ENCODE measurements at places on chromosomes 5 and 9. TPM values are rescaled to one million over a fixed set of nuclear protein-coding genes. Genes with fewer than 3 reads are reported as not detected.

MEF2C gene
- total RNA-seq: 102 TPM

IL4 gene
- not detected for total RNA-seq

IFNK gene
- not detected for total RNA-seq

LHX3 gene
- total RNA-seq: 18.5 TPM

TRPM3 gene
- 207 TPM for total RNA-seq

SLC34A1 gene
- not detected for total RNA-seq

DMRT3 gene
- total RNA-seq: 0.22 TPM

MSX2 gene
- total RNA-seq: 0.82 TPM

IGFBPL1 gene
- 11.7 TPM for total RNA-seq

SPATA31A3 gene
- not detected for total RNA-seq

RANBP6 gene
- total RNA-seq: 60.9 TPM

SLC34A3 gene
- total RNA-seq: not detected

ARHGEF37 gene
- 19.0 TPM for total RNA-seq

SPINK13 gene
- not detected for total RNA-seq

CCDC127 gene
- total RNA-seq: 8.2 TPM

PAIP1 gene
- total RNA-seq: 131 TPM

CD14 gene
- total RNA-seq: 22.0 TPM

KIAA1958 gene
- 36.6 TPM for total RNA-seq

HSDL2 gene
- total RNA-seq: 44.4 TPM

AP3S1 gene
- total RNA-seq: 64.7 TPM

BNIP1 gene
- 15.6 TPM for total RNA-seq

UBAP1 gene
- total RNA-seq: 38.5 TPM

TMEM232 gene
- 11.8 TPM for total RNA-seq

RANBP17 gene
- 62.1 TPM for total RNA-seq

SLC31A2 gene
- total RNA-seq: 9.6 TPM

DND1 gene
- total RNA-seq: 0.60 TPM

ACOT12 gene
- total RNA-seq: not detected

KCTD16 gene
- 8.7 TPM for total RNA-seq

PRDM9 gene
- not detected for total RNA-seq

ASS1 gene
- 52.0 TPM for total RNA-seq

MOB3B gene
- 19.6 TPM for total RNA-seq

ADAMTS2 gene
- total RNA-seq: 68.9 TPM

OLFM1 gene
- total RNA-seq: 48.8 TPM

SLCO4C1 gene
- 0.77 TPM for total RNA-seq

ESM1 gene
- total RNA-seq: 3.6 TPM

NUTM2G gene
- total RNA-seq: not detected

DMGDH gene
- 3.5 TPM for total RNA-seq

SHROOM1 gene
- 5.2 TPM for total RNA-seq

CDH10 gene
- 7.0 TPM for total RNA-seq

PCDHB2 gene
- total RNA-seq: 8.3 TPM

NCS1 gene
- total RNA-seq: 29.7 TPM

TRIP13 gene
- 3.1 TPM for total RNA-seq

FRMD3 gene
- total RNA-seq: 32.1 TPM

OTP gene
- total RNA-seq: not detected

CD72 gene
- 2.5 TPM for total RNA-seq

RC3H2 gene
- 77.6 TPM for total RNA-seq

PCDHGB1 gene
- total RNA-seq: 10.9 TPM

TRIM7 gene
- 1.1 TPM for total RNA-seq

ZNF454 gene
- total RNA-seq: 21.7 TPM

Measured in camera-type eye (tissue), 1 donor.